ENCODE measurements at places on chromosomes 16 and 17. TPM values are rescaled to one million over a fixed set of nuclear protein-coding genes. Genes with fewer than 3 reads are reported as not detected.

Gene DNAH3
- polyA plus RNA-seq, result not detected

Gene HOXB3
- 59.6 TPM for polyA plus RNA-seq

Gene CACNA1H
- 5.8 TPM for polyA plus RNA-seq

Gene GRB7
- polyA plus RNA-seq, result 0.14 TPM

Gene NXN
- 116 TPM for polyA plus RNA-seq

Gene PTGES3L
- 1.7 TPM for polyA plus RNA-seq

Gene PRR35
- not detected for polyA plus RNA-seq
